ENCODE measurements at places on chromosomes 7 and 10.

- no peak for DNase-seq
Measured at GRCh38 chr10:15738270-15738925, 18.7 kb upstream of the ITGA8 start.

- no peak for DNase-seq
Measured at GRCh38 chr10:28489206-28489605, 43.7 kb upstream of the WAC start.

- DNase-seq: no peak
Measured at GRCh38 chr10:48501226-48501625, 103.6 kb downstream of the ARHGAP22 start.

DNA sequence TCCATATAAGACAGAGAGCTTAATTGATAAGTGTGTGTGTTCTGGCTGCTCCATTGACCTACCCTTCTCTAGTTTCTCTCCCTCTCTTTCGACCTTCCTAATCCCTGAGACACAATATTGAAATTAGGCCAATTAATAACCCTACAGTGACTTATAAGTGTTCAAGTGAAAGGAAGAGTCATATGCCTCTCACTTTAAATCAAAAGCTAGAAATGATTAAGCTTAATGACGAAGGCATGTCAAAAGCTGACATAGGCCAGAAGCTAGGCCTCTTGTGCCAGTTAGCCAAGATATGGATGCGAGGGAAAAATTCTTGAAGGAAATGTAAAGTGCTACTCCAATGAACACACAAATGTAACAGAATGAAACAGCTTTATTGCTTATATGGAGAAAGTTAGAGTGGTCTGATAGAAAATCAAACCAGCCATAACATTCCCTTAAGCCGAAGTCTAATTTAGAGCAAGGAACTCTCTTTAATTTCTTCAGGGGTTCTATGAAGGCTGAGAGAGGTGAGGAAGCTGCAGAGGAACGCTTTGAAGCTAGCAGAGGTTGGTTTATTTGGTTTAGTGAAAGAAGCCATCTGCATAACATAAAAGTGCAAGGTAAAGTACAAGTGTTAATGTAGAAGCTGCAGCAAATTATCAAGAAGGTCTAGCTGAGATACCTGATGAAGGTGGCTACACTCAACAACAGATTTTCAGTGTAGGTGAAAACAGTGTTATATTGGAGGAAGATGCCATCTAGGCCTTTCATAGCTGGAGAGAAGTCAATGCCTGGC is 53.8 kb downstream of the ST7 start:
- DNase-seq: no peak

- no peak for DNase-seq
Measured at GRCh38 chr10:24822590-24822989, 98.9 kb upstream of the ARHGAP21 start.

DNA sequence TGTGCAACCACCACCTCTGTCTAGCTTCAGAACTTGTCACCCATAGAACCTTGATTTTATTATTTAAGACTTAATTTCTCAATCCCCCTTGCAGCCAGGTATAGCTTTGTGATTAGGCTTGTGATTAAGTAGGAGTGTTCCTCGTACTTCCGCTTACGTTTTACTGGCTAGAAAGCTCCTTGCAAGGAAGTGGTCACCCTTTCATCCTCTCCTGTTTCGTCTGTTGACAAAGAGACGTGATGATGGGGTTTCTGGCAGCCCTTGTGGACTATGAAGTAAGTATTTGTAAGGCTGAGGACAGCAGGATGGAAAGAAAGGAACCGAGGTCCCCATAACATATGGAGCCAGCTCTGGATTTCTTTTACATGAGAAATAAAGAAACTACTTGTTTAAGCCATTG is 86.5 kb upstream of the KDM7A start:
- no peak for DNase-seq

GRCh38 chr10:90167174-90168064 is 466.0 kb downstream of the KIF20B start:
- no peak for DNase-seq

- DNase-seq: no peak
Measured at GRCh38 chr7:117097860-117098259, 144.6 kb downstream of the ST7 start.

DNA sequence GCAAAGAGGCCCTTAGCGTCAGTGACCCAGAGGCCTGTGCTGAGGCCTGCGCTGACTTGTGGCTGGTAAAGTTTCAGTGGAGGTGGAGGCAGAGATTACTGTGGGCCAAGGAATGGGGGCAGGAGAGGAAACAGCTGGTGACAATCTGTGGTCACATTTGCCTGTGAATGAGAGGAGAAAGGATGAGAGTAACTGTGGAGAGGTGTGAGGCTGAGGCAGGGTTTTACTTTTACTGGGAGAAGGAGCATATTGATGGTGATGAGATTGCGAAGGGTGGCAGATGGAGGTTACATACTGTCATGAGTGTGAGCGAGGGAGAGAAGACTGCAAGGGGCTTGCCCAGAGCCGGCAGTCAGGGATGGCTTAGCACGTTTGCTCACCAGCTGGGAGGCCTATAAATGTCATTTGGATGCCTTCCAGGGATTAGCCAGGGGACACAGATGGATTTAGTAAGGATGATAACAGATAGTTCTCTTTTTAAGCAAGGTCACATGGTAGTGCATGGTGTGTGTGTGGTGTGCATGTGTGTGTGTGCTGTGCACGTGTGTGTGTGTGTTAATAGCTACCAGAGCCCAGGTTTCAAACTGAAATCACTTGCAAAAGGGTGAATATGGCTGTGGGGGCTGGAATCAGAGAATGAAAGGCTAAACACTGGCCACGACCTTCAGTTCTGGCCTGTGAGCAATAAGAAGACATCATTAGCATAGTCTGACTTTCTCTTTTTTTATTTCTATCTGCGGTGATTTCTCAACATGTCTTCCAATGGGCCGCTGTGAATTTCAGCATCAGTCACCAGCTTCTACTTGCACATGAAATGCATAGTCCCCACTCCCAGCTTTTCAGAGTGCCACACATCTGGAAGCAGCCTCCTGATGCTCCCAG is 291.5 kb upstream of the ZNF32 start:
- DNase-seq: no peak

DNA sequence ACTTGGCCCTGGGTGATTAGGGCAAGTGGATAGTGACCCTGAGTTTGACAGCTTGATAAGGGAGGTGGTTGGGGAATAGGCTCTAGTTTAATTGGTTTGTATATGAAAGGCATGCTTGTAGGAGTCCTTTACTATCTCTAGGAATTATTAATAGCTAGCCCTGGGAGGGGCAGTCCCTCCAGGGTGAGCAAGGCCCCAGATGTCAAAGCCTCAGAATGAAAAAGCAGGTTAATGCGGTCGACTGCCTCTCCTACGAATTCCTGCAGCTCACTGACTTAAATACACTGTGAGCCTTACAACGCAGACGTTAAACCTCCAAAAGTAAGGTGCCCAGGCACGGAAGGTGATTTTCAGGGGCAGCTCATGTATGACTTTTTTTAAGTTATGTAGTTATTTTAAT is 5.2 kb upstream of the BTBD16 start:
- DNase-seq: no peak

DNA sequence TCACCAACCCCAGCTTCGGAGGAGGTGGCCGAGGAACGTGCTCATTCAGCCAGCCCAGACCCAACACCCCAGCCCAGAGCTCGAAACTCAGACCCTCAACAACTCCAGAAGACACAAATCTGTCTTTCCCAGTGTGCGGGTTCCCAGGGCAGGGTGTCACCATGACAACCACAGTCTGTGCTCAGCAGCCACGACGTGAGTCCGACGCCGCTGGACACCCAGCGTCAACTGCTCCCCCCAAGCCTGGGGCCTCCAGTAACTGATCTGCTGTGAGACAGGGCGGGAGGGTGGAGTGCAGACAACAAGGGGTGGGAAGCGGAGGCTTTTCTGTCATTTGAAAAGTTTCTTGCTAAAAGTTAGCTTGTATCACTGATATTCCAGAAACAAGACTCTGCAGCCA is 167.2 kb downstream of the MAD1L1 start:
- DNase-seq: no peak

- DNase-seq: no peak
Measured at GRCh38 chr10:97731346-97732051, 5.4 kb upstream of the ZFYVE27 start.

GRCh38 chr10:43983405-43983804 is 334.7 kb upstream of the ZNF32 start:
- no peak for DNase-seq

DNA sequence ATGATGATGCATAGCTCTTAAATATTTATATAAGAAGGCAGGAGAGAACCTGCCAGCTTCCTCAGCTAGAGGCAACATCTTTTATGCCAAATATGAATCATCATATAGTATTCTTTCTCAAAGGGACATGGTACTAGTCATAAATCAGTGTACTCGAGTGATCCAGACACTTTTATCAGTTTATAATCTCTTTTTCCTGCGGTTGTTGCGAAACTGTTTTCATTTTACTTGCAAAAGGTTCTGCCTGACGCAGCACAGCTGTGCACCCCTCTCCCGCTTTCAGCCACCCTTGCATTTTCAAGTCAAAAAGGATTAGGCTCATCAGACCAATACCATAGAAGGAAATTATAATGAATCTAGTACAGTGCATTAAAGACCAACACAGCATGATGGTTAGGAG is 332.3 kb upstream of the PRKCQ start:
- no peak for DNase-seq

GRCh38 chr10:67107670-67108069 is 181.8 kb downstream of the LRRTM3 start:
- no peak for DNase-seq
